Esophagus squamous epithelium (tissue), 5 donors: ENCODE measurements at places on chromosomes 6 and 20. TPM values are rescaled to one million over a fixed set of nuclear protein-coding genes. Genes with fewer than 3 reads are reported as not detected.

DNA sequence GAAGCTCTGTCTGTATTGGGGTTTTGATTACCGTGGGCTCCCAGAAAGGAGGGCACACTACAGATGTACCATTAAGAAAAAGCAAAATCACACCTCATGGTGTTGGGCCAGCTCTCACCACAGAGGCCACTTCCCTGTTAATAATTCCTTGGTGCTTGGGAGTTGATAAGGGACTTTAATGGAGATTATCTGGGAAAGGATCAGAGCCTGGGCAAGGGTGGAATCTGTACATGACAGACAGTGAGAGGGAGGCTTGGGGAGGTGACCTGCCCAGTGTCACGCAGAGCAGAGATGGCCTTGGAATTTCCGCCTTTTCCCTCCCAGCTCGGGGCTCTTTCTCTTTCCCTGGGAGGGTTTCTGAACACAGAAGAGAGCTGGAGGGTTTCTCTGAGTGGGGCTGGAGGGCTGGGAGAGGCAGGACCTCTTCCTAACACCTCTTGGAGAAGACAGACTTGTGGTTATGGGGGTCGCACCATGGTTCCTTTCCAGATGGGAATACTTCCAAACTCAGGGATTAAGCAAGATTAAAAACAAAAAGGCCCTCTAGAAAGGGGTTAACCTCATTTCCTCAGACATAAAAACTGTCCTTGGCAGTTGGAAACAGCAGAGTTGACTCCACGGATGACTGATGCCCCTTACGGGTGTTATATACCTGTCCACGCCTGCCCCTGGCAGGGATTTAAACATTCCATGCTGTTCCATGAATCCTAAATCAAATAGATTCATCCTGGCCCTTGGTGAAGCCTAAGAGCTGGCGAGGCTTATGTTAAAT is 16.8 kb upstream of the KCNK16 start:
- DNase-seq: no peak

DNA sequence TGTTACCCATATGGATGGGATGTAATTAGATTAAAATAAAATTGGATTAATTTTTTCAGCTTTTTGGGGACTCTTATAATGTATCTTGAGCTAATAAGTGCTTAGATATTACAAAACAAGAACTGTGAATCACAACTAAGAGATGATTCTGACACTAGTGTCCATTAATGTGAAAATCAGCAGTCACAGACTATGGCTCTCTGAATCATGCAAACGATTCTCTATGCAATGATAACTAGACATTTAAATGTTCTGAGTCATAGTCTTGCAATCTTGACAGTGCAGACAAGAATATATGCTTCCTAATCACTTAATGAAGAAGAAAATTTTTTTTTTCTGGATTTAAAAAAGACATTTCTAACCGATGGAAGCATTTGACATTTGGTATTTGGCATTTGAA is 82.2 kb upstream of the OPRM1 start:
- no peak for DNase-seq

GRCh38 chr6:157644043-157644810 is 178.8 kb upstream of the SNX9 start:
- no peak for DNase-seq

DNA sequence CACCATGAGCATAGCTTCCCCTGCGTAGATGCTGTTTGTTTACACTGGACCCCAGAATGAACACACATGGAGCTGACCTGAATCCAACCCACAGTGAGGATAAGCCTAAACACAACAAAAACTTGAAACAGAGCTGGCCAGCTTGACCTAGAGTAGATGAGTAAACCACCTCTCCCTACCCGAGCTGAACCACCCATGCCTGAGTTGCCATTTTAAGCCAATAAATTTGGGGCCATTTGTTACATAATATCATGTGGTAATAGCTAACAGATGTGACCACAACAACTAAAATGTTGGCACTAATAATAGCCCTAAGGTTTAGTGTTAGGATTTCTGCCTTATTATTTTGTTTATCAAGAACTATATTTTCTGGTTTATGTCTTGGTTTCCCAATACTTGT is 103.2 kb upstream of the GRIK2 start:
- DNase-seq: no peak

- no peak for DNase-seq
Measured at GRCh38 chr6:122077603-122078002, 321.8 kb upstream of the HSF2 start.

GRCh38 chr6:11386323-11386722 is 151.2 kb upstream of the TMEM170B start:
- no peak for DNase-seq

DNA sequence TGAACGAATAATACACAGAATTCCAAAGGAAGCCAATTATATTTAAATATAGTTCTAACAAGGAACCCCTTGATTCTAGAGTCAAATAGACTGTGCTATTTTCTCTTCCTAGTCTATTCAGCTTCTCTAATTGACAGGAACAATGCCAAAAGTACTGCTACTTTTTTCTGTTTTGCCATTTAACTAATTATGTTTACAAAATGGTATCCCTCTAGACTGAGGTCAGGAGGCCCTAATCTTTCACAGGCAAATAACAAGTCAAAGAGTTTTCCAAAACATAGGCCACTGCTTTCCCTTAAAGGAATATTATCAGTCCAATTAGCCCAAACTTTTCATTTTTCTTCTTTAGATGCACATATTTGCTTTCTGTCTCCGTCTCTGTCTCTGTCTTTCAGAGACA is 539.3 kb downstream of the RFPL4B start:
- DNase-seq: no peak

- DNase-seq: no peak
Measured at GRCh38 chr6:139341060-139341459, 33.4 kb downstream of the CITED2 start.

- no peak for DNase-seq
Measured at GRCh38 chr6:16883414-16883813, 122.2 kb upstream of the ATXN1 start.

The ZNF165 gene
- 2.1 TPM for total RNA-seq

The SPATS1 gene
- total RNA-seq: not detected

The TINAG gene
- total RNA-seq: not detected

The KIAA1755 gene
- 0.48 TPM for total RNA-seq
